ENCODE measurements at places on chromosomes 7 and 10.

GRCh38 chr7:42617806-42618457, 293.9 kb downstream of the C7orf25 start:
- no peak for DNase-seq

GRCh38 chr10:126857178-126857806, 47.9 kb upstream of the DOCK1 start:
- no peak for DNase-seq

DNA sequence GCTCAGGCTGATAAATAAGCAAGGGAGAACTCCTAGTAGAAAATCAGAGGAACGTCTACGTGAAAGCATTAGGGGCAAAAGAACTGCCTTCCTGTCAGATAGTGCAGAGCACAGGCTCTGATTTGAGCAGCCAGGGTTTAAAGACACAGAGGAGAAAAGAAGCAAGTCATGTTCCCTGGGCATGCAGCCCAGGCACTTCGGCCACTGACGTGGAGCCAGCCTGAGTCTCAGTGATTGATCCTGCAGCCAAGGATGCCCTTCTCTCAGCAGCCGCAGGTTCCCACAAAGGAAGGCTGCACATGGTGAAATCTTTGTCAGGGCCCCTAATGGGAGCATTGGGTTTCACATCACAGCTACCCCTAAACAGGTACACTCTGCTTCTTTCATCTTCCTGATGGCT, 161.7 kb upstream of the HPS1 start:
- no peak for DNase-seq

DNA sequence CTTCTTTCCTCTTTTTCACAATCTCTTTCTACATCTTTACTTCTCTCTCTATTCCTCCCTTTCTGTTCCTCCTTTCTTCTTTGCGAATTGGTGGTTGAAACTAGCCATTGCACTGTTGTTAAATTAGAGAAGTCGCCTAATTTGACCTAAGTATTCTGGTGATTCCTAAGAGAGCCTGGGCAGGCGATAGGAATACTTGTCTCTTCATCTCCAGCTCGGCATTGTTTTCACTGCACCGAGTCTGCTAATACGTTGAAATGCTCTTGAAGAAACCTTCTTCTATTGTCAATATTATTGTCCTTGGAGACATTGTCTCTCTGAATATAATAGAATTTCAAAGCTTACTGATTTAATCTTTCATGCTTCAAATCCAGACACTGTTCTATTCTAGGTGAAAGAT, 31.7 kb downstream of the KCND2 start:
- no peak for DNase-seq

GRCh38 chr10:49564461-49565009, 25.6 kb upstream of the ERCC6 start:
- DNase-seq: peak; percentile 53

- DNase-seq: no peak
Measured at GRCh38 chr7:105585850-105586500, 4.7 kb upstream of the EFCAB10 start.

- no peak for DNase-seq
Measured at GRCh38 chr10:12432402-12433189, 83.2 kb downstream of the CAMK1D start.

DNA sequence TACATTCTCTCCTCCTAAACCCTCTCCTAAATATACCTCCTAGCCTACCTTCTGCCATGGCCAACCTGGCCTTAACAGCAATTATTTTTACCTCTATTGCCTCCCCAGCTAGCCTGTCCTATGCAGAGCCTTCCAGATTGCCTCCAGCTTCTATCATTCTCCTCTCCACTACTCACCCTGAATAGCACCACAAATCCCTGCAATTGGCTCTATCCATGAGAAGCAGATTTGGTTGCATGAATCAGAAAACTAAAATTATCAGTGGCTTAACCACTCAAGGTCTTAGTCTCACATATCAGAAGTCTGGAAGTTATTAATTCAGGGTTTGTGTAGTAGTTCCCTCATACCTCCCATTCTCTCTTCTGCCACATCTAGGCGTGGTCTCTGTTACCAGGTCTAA, 120.3 kb upstream of the CACUL1 start:
- peak; percentile 21 for DNase-seq

DNA sequence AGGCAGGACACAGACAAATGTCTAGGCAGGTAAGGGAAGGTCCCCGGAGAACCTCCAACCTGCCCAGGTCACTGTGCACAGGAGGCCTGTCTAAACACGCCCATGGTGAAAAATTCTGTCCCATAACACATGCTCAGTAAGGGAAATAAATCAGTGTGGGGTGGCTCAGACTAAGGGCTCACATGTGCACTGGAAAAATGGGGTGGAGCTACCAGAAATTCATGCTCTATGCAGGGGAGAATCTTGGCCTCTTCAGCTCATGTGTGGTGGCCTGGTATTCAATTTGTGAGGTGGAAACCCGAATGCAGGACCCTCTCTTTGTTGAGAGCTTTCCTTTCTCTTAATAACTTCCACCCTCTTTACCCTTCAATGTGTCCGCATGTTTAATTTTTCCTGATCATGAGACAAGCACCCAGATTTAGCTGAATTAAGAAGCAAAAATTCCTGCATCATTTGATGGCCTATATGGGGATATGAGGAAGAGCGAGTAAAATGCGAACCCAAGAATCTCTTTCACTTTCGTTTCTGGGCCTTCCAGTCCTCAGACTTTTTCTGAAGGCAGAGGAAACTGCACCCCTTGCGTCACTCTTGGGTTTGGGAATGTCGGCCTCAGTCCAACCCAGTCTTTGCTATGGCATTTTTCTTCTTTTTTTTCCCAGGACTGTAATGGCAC, 163.2 kb downstream of the DGKB start:
- DNase-seq: no peak

DNA sequence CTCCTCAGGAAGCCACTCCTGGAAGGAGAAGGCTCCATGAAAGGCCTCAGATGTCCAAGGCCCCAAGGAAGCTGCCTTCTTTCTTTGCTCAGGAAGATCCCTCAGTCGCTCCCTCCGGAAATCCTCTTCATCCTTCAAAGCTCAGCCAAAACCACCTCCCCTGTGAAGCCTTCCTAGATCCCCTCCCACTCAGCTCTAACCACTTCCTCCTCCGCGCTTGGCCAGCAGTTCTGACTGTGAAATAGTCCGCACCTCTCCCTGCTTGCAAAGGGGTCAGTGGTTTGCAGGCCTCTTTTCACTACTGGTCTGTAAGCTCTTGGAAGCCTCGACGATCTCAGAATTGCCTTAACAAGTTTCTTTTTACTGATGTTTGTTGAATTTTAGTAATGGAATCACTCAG, 23.9 kb downstream of the PYROXD2 start:
- DNase-seq: no peak

- DNase-seq: no peak
Measured at GRCh38 chr7:13061115-13061514, 373.7 kb downstream of the ARL4A start.

GRCh38 chr10:120184547-120185337, 272.3 kb upstream of the PLPP4 start:
- DNase-seq: no peak

GRCh38 chr7:17526621-17527020, 228.2 kb downstream of the AHR start:
- peak; percentile 30 for DNase-seq

All from iris pigment epithelial cell (primary cell).